ENCODE measurements at places on chromosomes 2 and 18.

DNA sequence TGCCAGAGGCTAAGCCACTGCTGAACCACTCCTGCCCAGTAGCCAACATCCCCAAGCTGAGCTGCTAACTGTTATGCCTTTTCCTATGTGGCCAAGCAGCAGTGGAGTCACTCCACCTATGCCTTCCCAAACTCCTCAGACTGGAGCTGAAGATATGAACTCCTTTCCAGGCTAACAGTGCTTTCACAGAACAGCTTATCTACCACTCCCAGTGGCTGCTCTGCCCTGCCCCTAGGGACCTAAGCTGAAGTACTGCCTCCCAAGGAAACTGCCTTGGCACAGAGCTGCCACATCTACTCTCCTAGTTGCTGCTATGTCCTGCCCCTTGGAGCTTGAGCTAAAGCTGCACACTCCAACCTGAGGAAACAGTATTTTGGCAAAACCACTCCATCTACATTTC, 275.9 kb downstream of the RBM43 start:
- DNase-seq: no peak

GRCh38 chr2:132538331-132538855, 121.8 kb downstream of the GPR39 start:
- peak; percentile 5 for DNase-seq

DNA sequence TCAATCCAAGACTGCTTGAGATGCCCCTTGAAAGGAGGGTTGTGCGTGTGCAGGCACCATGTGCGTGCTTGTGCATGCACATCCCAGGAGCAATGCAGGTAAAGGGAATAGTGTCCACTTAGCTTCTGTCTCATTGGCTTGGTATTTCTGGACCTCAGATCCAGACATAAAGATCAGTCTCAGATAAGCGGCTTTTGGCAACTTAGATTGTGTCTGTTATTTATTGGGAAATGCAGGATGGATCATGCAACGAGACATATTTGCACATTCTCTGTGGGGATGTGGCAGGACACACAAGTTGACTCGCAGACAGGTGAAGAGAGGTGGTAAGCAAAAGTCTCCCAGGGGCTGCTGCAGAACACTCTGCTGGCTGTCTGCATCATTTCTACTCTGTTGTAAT, 67.9 kb downstream of the SETBP1 start:
- no peak for DNase-seq

- no peak for DNase-seq
Observed at GRCh38 chr2:236782938-236783337, 213.3 kb downstream of the ACKR3 start.

DNA sequence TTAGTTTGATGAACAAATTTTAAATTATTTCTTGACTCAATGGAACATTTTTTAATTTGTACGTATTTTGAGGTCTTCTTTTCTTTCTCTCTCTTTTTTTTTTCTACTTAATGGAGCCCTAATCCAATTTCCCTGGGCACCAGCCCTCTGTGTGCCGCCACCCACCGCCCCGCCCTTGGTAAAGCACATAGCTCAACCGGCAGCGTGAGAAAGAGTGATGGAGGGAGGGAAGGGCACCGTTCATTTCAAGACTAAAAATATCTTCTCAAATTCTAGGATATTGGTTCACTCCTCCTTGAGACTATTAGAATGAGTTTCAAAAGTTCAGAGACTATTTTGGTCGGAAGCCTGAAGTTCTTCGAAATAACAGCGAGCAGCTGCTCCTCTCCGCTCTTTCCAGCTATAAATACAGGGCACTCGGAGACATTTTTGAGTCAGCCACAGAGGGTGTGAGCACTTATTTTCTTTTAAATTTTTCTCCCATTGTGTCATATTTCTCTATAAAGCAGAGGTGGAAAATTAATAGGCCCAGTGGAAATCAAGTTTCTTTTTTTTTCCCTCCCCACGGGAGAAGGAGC, 731.7 kb upstream of the ID2 start:
- no peak for DNase-seq

GRCh38 chr2:19299522-19299921, 58.9 kb downstream of the OSR1 start:
- DNase-seq: no peak

DNA sequence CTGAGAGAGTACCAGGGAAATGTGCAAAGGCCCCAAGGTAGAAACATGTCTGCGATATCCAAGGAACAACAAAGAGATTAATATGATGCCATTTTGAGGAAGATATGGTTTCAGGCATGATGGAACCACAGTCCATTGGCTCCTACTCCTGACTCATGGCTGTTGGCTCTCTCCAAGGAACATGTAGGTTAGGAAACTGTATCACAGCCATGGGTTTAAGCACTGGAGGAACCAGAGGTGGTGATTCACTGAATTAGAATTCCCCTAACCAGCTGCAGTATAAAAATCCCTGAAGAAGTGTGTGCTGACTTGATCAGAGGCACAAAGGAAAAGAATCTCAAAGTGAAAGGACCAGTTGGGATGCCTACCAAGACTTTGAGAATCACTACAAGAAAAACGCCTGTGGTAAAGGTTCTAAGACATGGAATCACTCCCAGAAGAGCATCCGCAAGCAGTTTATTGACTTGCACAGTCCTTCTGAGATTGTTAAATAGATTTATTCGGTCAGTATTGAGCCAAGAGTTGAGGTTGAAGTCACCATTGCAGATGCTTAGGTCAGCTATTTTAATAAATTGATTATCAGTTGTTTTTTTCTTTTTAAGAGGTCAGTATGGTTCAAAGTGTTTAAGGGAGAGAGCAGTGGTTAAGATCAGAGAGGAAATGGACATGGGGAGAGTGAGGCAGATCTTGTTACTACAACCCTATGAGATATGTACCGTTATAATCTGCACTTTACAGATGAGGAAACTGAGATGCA, 110.7 kb upstream of the OTX1 start:
- DNase-seq: no peak

GRCh38 chr2:224723586-224724217, 7.5 kb upstream of the CCDC195 start:
- no peak for DNase-seq

DNA sequence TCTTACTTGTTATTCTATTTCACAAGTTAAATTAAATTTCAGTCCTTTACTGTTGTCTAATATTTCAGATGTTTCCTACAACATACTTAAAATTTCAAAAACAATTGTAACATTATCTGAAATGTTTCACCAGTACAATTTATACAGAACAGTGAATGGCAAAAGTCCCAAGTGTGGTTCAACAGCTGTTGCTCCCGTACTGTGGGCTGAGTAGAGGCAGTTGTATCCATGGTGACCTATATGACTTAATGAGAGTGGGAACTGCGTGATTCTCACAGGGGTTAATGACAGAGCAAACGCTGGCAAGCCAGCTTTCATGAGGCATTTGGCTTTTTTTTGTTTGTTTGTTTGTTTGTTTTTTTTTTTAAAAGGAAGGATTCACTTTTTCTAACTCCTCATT, 5.3 kb upstream of the PLCL1 start:
- no peak for DNase-seq

DNA sequence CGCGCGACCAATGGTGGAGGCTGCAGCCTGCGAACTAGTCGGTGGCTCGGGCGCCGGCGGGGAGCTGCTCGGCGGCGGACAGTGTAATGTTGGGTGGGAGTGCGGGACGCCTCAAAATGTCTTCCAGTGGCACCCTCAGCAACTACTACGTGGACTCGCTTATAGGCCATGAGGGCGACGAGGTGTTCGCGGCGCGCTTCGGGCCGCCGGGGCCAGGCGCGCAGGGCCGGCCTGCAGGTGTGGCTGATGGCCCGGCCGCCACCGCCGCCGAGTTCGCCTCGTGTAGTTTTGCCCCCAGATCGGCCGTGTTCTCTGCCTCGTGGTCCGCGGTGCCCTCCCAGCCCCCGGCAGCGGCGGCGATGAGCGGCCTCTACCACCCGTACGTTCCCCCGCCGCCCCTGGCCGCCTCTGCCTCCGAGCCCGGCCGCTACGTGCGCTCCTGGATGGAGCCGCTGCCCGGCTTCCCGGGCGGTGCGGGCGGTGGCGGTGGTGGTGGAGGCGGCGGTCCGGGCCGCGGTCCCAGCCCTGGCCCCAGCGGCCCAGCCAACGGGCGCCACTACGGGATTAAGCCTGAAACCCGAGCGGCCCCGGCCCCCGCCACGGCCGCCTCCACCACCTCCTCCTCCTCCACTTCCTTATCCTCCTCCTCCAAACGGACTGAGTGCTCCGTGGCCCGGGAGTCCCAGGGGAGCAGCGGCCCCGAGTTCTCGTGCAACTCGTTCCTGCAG, at the start of gene HOXD9:
HOXD9 (plus strand) TSS at position 37 of the 728 bp plus-strand sequence; CDS start at position 87, 50 bp downstream.
- DNase-seq: peak; percentile 44

DNA sequence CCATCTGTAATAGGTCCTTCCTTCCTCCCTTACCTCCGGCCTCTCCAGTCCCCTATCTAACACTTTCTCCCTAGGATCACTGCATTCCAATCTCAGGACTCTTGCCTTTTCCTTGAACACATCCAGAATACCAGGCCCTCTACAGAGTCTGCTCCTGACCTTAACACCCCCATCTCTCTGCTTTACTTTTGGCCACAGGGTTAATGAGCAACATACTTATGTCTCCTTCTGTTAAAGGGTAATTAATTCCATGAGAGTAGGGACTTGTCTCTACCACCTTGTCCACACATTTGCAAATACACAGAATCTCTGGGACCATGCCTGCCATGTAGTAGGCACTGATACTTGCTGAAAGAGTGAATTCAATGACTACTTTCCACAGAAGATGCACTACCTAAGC, 94.9 kb downstream of the COBLL1 start:
- DNase-seq: no peak

DNA sequence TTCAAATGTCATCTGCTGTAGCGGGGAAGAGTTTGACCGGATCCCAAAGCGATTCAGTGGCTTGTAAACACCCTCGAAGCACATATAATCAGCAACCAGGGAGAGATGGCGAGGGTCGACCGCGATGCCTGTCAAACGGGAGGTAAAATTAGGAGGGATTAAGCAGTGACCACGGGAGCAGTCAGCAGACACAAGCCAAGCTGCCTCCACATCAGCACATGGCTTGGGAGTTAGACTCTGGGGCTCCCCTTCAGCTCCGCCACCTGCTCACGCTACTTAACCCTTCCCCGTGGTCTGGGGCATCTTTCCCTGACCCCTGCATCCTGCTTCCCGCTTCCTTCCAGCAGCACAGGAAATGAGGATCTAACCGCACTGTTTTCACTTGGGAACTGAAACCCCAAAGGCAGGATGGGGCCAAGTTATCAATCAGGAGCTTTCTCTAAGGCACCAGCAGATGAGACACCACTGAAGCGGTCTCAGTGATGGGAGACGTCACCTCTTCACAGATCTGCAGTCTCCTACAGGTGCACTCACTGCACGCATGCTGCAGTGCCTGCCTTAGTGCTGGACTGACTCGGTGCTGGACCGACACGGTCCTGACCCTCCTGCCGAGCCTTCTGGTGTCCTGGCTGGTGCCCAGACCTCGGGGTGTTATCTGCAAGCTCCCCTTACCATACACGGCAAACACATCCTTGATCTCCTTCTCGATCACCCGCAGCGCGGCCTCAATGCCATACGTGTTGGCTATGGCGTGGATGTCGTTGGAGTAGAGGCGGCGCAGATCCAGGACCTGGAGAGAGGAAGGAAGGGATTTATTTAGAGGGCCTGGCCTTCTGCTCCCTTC, 77.5 kb downstream of the POLR1A start:
- DNase-seq: no peak

- no peak for DNase-seq
Observed at GRCh38 chr2:177261116-177262060, 3.1 kb downstream of the NFE2L2 start.

- no peak for DNase-seq
Observed at GRCh38 chr2:206276169-206276942, 1.9 kb downstream of the ZDBF2 start.

DNA sequence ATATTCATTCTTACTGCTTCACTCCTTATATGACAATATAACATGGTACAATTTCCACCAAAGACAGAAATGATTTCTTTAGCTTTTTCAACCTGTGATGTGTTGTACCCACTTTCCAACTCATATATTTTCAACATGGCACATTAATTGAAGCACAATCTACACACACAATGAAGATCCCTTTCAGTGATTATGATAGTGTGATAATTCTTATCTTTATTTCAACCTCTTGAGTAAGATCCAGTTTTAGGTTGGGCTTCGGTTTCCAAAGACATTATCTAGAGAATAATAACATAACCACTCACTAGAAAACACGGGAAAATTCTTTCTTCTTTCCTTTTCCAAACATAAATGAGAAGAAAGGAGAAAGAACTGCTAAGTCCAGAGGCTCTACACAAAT, 3.4 kb upstream of the DSG3 start:
- DNase-seq: no peak

DNA sequence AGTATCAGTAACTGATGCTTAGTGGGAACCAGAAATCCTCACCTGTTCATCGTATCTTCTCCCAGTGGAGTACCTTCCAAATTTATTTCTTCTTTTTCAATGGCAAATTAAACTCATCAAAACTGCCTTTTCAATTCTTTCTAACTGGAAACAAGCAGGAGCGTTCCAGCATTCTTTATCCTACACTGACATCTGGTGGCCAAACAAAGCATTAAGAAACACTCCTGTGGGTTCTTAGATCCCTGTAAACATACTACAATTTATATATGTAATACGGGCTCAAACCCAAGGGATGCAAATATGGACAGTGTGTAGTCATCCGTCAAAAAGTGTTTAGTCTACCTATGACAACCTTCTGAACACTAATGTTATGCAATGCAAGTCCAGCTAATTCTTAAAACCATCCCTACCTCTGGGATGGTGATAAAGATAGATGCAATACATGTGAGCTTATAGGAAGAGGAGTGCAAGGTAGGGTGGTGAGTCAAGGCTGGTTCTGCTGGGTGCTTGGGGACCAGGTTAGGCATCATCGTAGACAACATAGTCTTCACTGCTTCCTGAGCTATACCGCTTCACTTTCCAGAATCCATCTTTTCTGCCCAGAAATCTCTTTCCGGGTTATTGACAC, 375.0 kb downstream of the CTNNA2 start:
- no peak for DNase-seq

DNA sequence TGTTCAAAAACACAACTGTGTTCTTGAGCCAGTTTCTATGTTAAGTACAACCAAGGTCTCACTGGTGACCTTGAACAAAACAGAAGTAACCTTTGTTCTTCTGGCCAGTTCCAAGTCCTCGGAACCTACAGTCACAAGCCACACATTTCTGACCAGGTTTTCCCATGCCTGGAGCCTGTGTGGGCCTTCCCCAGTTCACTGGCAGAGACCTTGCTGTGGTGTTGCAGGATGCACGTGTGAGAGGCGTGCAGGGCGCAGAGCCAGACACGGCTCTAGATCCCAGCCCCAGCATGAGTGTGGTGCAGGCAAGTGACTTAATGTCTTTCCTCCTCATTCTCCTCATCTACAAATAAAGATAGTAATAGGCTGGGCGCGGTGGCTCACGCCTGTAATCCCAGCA, 25.5 kb upstream of the EDAR start:
- DNase-seq: no peak

All from NCI-H2029 (cell line).